ENCODE measurements at places on chromosomes 7 and 10.
A peak's percentile ranks its signal among the peaks of the same experiment; 100 is the strongest.

- DNase-seq = no peak
These were observed 103.0 kb downstream of the PTEN start for GRCh38 chr10:87966459-87966858.

GRCh38 chr10:6305401-6306321, 102.9 kb downstream of the PFKFB3 start:
- DNase-seq = no peak

DNA sequence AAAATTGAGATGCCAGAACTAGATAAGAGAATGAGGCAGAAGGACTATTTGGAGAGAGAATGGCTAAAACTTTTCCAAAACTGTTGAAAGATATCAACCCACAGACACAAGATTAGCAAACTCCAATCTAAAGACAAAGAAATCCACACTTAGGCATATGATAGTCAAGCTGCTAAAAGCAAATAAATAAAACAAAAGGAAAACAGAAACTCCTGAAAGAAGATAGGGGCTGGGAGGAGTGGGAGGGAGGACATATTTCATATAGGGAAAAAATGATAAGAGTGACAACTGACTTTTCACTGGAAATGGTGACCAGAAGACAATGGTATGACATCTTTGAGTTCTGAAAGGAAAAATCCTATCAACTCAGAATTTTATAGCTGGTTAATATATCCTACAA, 105.4 kb upstream of the ADO start:
- DNase-seq = no peak

DNA sequence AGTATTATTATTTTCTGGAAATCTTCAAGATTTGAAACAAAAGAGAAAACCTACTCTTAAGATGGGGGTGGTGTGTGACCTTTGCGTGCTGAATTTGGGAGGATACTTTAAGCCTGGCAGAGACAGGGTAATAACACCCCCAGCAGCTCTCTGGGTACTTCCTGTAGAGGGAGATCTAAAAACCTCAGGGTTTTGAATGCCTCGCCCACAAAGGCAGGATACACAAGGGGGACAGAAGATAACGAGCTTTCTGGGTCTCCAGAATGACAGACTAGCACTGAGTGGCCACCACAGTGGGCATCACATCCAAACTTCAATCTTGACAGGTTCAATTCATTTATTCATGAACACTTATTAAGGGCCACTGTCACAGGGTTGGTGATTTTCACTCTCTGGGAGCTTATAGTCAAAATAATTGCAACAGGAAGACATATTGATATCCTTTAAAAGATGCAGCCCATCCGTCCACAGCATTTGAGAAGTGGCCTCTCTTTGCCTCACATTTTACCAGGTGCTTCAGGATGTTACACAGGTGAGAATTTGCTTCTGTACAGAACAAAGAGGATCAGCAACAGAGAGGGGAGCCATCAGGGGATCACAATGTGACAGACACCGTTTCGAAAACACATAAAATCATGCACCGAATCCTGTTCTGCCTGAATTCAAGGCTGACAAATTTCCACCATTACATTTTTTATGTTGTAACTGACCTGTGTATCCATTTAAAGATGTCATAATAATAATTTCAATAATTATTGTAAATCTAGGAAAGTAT, 14.3 kb downstream of the CPA1 start:
- no peak for DNase-seq

DNA sequence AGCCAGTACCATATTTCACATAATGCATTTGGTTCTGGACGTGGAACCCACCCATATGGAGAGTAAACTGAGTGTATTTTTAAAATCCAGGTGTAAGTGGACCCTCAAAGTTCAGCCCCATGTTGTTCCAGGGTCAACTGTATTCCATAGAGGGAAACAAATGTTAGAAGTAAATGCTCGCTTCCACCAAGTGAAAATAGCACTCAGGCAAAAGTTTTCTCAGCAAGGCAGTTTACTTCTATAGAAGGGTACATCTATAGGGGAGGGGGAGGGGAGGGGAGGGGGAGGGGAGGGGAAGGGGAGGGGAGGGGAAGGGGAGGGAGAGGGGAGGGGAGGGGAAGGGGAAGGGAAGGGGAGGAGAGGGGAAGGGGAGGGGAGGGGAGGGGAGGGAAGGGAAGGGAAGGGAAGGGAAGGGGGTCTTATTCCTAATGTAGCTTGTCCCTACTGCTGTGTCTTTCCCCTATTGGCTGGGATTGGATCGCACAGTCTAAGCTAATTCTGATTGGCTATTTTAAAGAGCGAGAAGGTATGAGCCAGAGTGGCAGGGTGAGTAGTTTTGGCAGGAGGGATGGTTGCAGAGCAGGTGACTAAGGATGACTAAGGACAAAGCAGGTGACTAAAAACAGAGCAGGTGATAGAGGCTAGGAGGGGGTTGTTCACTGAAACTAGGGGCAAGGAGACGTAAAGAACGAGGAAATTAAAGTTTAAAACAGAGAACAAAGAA, 29.1 kb downstream of the GARIN1A start:
- DNase-seq = no peak

DNA sequence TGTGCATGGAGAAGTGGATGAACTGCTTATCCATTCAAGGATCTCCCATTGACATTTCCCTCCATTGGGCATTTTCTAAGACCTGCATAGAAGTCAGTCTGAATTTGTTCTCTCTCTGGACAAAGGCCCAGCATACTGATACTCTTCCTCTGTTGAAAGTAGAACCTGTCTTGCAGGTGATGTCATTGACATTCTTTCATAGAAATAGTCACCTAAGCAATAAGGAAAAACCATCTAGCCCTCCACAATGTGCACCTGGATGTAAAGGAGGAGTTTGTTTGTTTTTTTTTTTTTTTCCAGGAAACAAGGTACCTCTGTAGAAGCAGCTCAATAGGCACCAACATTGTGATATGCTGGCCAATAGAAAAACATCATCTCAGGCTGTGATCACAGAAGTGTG, 150.4 kb downstream of the DPY19L1 start:
- DNase-seq = no peak

- DNase-seq = no peak
These were observed at the start of gene NMT2 for GRCh38 chr10:15168291-15168785. TSS of gene NMT2 (minus strand) at chr10:15168693. CDS start at chr10:15168612, 81 bp downstream.

GRCh38 chr10:74502963-74503608, 323.3 kb upstream of the KAT6B start:
- no peak for DNase-seq

GRCh38 chr7:100124301-100125230, 2.2 kb upstream of the MBLAC1 start:
- no peak for DNase-seq

- no peak for DNase-seq
These were observed 50.4 kb downstream of the CFAP46 start for GRCh38 chr10:132892004-132892403.

- DNase-seq = peak; percentile 1
These were observed 199.5 kb downstream of the SKAP2 start for GRCh38 chr7:26664735-26665416.

- no peak for DNase-seq
These were observed 149.2 kb upstream of the VSTM2A start for GRCh38 chr7:54392935-54393334.

GRCh38 chr7:155877167-155877566, 64.9 kb upstream of the SHH start:
- no peak for DNase-seq

DNA sequence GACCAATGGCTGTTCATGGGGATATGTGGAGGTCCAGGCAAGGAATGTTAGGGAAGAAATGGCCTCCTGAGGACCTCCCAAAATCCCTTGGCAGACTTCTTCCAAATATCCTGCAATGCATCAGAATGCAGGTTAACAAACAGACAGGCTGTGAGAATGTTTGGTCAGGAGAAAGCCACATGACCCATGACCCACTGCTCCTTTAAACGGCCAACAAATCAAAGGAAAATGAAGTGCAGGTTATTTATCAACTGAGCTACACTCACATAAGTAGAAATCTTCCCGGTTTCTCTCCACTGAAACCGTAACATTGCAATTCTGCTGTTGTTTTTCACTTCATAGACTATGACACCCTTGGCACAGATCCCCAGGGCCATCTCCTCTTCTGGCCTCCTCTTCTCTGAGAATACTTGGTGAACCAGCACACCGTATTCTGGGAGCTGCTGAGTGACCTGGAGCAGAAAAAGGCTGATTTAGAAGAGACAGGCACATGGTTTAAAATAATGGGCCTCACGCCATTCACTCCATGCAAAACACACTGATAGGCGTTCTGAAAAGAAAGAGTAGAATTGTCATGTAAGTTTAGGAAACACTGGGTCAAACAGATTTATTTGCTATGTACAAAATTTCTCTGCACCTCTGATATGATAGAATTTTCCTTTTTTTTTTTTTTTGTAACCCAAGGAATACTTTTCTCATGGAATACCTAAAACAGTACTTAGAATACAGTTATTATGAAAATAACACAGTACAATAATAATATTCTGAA, 67.8 kb downstream of the FRMPD2 start:
- no peak for DNase-seq

- DNase-seq = no peak
These were observed 42.0 kb upstream of the RHOBTB1 start for GRCh38 chr10:60985951-60986350.

GRCh38 chr7:106793015-106793975, 71.8 kb upstream of the PIK3CG start:
- no peak for DNase-seq
